Smooth muscle cell of bladder (primary cell): ENCODE measurements at places on chromosomes 2 and 18. TPM values are rescaled to one million over a fixed set of nuclear protein-coding genes. Genes with fewer than 3 reads are reported as not detected.

DYSF gene
- total RNA-seq, result 0.14 and 0.65 TPM in 2 replicates

RIT2 gene
- total RNA-seq, result not detected in 2 replicates

TNFRSF11A gene
- 0.09 and 0.14 TPM in 2 replicates for total RNA-seq

SLC66A3 gene
- total RNA-seq, result 28.4 and 34.8 TPM in 2 replicates

AFTPH gene
- 25.5 and 27.5 TPM in 2 replicates for total RNA-seq

CIB4 gene
- not detected in 2 replicates for total RNA-seq

TCF7L1 gene
- 1.00 and 1.0 TPM in 2 replicates for total RNA-seq

KLHL41 gene
- total RNA-seq, result 0.85 and 1.7 TPM in 2 replicates

CCDC74B gene
- total RNA-seq, result 2.3 and 6.5 TPM in 2 replicates
